ENCODE measurements at places on chromosomes 7 and 10. TPM values are rescaled to one million over a fixed set of nuclear protein-coding genes. Genes with fewer than 3 reads are reported as not detected.

Gene NEUROG3
- not detected for polyA plus RNA-seq

Gene ITGB8
- polyA plus RNA-seq = 2.1 TPM

Gene SPDYE5
- polyA plus RNA-seq = not detected

Gene PLEKHS1
- not detected for polyA plus RNA-seq

Gene CTBP2
- polyA plus RNA-seq = 16.6 TPM

Gene TRRAP
- 11.3 TPM for polyA plus RNA-seq

Gene ACBD7
- polyA plus RNA-seq = not detected

Gene NSMCE4A
- 48.0 TPM for polyA plus RNA-seq

Gene HUS1
- polyA plus RNA-seq = 13.2 TPM

Gene PNLIPRP3
- polyA plus RNA-seq = not detected

Data from right cardiac atrium (tissue), 5 donors.